ENCODE measurements at places on chromosomes 6 and 20.

DNA sequence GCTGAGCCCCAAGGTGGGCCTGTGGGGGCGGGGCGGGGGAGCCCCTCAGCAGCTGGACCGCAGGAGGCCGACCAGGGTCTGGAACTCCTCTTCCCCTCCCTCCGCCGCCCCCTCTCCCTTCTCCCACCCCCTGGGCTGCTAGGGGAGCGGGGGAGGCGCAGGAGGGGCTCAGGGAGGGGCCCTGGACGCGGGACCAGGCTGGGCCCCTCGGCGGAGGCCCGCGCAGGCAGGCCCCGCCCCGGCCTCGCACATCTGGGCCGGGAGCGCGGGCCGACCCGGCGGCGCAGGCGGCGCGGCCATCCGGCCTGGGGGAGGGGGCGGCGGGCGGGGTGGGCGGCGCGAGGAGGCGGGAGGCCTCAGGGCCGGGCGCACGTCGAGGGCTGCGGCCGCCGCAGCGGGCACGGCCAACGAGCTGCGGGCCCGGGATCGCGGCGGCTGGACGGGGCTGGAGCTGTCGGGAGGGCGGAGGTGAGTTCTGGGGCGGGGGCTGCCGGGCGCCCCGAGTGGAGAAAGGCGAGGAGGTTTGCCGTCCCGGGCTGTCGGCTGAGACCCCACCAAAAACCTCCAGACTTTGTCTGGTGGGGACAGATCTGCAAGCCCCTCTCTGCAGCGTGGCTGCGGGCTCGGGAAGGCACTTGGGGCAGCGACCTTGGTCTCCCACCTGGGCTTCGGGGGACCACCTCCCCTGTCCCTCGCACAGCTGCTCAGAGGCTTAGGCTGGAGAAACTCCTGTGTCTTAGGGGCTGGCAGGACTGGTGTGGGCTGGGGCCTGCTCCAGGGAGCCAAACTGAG is at the start of gene HSPA12B:
TSS of gene HSPA12B (plus strand) at position 359 of the 792 bp plus-strand sequence. CDS start 5,990 bp downstream, outside the sequence.
- no peak for DNase-seq

DNA sequence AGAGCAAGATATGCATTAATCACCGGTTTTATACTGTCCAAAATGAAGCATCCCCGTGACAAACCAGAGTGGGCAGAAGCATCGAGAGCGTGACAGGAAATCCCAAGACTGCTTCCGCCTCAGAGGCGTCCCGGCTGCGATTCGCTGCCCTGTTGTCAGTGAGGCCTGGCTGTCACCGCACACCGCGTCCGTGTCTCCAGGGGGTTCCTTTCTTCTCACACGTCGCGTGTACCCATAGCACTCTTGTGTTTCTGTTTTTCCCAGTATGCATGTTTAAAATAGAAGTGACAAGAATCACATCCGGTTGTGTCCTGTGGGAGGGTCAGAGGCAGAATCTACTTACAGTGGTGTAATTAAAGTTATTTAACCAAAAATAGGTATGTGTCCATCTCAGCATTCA is 8.3 kb upstream of the ADRM1 start:
- DNase-seq, result no peak

- DNase-seq, result no peak
Observed at GRCh38 chr6:52352239-52353018, 9.5 kb upstream of the PAQR8 start.

DNA sequence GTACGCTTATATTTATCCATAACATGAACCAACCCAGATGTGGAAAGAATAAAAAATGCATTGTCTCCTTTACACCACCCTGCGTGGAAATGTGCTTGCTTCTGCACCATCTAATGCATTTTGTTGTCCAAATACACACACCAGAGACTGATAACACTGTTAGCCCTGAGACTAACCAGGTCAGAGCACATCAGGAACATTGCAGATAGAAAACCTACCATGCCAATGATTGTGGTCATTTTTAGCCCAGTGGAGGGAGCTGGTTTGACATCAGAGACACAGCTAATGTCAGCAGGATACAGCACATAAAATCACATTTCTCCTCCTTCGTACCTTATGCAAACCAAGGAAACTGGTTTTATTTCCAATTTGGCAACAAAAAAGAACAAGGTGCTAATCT is 528.7 kb downstream of the DOK5 start:
- no peak for DNase-seq

DNA sequence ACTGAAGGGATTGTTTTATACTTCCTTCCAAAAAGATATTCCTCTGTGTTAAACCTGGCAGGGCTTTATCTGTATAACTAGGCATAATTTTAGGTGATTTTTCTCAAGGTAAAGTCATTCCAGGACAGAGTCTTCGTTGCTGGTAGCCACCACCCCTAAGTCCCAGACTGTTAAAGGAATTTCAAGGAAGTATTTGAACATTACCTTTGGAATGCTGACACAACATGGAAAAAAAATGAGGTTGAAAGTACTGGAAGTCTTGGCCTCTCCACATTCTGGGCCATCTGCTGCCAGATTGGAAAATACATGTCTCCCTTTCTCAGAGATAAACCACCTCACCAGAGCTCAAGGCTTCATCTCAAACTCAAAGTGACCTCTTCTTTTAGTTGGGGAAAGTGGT is 27.0 kb upstream of the ETV7 start:
- no peak for DNase-seq

DNA sequence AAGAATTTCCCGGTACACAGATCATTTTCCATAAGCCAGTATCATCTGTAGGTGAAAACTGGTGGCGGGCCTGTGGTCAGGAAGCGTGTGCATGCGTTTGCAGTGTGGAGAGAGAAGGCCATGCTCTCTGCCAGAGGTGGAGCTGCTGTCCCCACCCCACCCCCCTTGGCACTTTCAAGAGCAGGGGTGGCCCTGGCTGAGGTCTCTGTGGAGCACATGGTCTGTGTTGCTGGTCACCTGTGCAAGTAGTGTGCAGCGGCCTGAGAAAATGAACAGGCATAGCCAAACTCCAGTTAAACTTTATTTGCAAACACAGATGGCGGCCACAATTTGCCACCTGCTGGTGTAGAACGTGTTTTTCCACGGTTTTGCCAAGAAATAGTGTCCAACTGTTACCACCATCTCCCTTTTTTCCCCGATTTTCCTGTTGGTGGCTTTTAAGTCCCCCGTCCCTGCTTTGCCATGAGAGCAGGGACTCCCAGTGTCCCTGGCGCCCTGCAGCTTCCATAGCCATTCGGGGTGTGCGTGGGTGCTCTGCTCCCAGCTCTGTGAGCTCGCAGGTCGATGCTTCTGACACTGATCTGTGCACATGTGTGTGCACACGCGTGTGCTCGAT is 2.5 kb downstream of the ADRM1 start:
- DNase-seq, result no peak

DNA sequence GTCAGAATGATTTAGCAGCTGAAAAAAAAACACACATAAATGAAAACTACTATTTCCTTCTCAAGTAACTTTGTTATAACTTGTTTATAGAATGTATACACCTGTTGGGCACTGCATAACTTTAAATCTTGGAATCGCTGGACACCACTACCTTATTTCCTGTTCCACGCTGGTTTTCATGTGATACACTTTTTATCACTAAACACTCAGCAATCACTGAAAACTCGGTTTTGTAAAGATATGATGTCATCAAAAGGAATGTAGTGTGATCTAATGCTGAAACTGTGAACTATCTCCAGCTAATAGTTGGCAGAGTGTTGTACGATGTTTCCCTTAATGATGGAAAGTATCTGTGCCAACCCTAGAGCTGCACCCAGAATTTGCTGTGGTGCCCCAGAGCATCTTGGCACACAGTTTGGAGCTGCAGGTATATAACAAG is 127.9 kb downstream of the BACH2 start:
- no peak for DNase-seq

DNA sequence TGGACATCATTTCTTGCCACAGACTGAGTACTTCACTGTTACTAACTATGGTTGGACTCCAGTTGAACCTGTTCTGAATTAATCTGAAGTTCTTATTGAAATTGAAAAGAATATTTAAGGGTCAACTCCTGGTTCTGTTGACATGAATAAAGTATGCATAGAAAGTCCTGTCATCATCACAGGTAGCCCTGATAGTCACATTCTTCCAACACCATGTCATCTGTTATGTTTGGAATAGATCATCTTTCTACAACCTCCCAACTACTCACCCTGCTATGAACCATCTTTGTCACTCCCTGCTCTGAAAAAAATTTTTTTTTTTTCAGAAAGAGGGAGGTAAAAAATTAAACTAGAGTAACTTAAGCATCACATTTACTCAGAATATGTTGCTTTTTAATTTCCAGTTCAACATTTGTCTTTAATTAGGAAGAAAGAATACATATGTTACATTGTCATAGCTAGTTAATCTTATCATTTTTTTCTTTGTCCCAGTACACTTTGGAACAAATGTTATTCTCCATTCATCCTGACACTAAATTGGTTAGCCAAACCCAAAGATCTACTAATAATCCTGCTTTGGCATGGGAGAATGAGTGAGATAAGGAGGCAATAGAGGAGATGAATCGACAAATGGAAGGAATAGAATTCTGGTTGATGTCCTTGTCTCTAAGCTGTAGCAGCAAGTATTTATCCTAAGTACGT is 775.1 kb upstream of the NRSN1 start:
- DNase-seq, result no peak

- DNase-seq, result peak; percentile 68
Observed at GRCh38 chr20:24948939-24949679, at the start of gene CST7. Gene CST7, plus strand, starts transcription at chr20:24949269. Its CDS starts 237 bp downstream, at chr20:24949506.

DNA sequence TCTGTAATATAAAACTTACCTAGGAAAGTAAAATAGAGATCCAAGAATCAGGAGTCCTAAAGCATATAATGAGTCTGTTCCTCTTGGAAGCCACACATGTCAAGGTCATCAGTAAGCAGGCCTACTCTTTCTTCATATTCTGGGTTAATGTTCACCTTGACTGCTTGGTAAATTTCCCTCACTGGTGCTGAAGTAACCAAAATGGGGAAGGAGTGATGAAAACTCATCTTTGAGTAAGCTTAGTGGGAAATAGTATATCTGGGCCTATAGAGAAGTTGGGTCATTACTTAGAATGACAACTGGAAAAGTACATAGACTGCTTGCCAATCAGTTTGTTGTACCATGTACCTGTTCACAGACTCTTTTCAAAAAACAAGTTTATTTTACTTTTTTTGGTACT is 6.6 kb downstream of the TSPYL4 start:
- DNase-seq, result no peak

DNA sequence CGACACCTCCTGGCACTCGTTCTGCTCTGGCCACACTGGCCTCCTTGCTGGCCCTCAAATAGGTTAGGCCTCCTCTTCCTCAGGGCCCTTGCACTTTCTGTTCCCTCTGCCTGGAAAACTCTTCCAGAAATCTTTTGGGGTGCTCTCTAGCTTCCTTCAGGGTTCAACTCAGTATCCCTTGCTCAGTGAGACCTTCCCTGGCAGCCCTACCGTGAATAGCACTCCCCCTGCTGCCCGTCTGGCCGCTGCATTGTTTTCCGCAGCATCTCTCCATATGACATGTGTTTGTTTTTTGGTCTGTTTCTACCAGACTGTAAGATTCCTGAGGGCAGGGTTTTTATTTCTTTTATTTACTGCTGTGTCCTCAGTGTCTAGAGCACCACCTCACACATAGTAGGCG is 6.7 kb downstream of the DDX27 start:
- DNase-seq, result no peak

DNA sequence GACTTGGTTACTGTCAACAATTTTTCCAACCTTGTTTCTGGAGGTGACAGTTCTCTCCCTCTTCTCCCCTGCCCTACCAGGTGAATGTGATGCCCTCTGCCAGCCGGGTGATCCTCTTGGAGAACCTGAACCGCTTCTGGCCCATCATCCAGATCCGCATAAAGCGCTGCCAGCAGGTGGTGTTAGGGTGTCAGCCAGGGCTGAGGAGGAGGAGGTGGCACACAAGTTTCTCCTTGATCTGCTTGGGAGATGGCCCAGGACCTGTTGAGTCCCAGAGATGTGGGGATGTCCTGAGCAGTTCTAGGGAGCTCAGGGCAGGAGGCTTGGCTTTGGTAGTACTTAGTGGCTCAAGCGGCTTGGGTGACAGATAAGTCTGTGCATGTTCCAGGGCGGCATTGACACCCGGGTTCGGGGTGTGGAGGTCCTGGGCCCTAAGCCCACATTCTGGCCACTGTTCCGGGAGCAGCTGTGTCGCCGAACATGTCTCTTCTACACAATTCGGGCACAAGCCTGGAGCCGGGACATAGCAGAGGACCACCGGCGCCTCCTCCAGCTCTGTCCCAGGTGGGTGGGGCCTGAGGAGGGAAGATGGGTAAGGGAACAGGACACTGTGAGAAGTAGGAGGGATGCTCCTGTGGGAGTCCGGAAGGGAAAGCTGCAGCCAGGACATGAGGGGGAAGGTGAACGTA is 21.2 kb downstream of the CUL9 start:
- DNase-seq, result no peak

GRCh38 chr20:33441142-33441955 is 2.2 kb downstream of the SNTA1 start:
- no peak for DNase-seq

DNA sequence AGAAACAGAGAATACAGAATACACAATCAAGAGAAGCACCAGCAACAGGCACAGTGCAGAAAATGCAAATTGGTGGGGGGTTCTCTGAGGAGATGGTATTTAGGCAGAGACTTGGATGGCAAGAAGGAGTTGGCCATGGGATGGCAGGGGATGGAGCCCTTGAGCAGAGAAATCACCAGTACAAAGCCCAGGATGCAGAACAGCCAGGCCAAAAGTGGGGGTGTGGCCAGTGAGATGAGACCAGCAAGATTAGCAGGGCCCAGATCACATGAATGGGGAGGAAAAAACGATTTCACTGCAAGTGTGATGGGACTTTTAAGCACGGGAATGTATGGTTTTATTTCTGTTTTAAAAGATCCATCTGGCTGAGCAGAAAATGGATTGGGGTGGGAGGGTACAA is 63.4 kb downstream of the TRAM2 start:
- DNase-seq, result no peak

DNA sequence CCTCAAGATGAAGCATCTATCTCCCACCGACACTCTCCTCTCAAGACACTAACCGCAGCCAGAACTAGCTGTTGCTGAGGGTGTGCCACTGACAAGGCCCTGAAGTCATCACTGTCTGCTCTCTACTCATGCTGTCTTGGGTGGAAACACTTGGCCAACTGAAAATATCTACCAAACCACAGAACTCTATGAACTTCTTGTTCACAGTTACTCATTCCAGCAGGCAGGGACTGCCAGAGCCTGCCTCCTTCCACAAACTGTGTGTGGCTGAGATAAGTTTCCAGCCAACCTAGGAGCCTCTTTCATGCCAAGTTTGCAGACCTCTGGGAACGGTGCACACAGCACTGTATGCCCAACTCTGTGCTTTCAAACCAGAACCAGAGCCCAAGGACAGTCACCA is 45.5 kb upstream of the NXT1 start:
- DNase-seq, result no peak

DNA sequence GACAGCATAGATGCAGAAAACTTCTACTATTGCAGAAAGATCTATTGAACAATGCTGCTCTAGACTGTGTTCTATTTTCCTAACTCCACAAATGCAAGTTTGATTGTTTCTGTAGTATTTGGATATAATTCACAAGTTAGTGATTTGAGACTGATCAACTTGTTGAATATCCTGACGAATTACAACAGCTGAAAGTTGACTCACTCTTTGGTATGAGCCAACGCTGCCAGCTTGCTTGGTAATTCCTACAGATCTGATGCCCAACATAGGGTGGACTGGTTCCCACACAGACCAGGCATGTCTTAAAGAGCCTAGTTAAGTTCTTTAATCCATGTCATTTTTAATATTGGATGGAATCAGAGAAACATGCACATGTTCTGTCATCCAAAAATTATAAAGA is 231.0 kb upstream of the RAB32 start:
- no peak for DNase-seq

Measured in stimulated activated CD4-positive, alpha-beta T cell treated with anti-CD3 and anti-CD28 coated beads, Interleukin-12 subunit alpha, Interleukin-12 subunit beta, amount 100 ng/mL, for 4 hours (primary cell).